ENCODE measurements at places on chromosomes 1 and 21. TPM values are rescaled to one million over a fixed set of nuclear protein-coding genes. Genes with fewer than 3 reads are reported as not detected.

The SPATA6 gene
- total RNA-seq: 26.0 TPM

The GBP3 gene
- total RNA-seq: 0.36 TPM

The RERE gene
- total RNA-seq: 115 TPM

The CFHR4 gene
- total RNA-seq: 0.87 TPM

The RUNX3 gene
- 1.8 TPM for total RNA-seq

The KIF21B gene
- 8.4 TPM for total RNA-seq

The ETV3L gene
- total RNA-seq: not detected

The FLG2 gene
- total RNA-seq: not detected

The IKBKE gene
- 20.9 TPM for total RNA-seq

The USP24 gene
- 37.7 TPM for total RNA-seq

The LCE3E gene
- not detected for total RNA-seq

The FMO2 gene
- not detected for total RNA-seq

The PAX7 gene
- 1.4 TPM for total RNA-seq

The SLAMF6 gene
- not detected for total RNA-seq

The CRYBG2 gene
- total RNA-seq: 1.4 TPM

The RPS27 gene
- total RNA-seq: 2,665 TPM

The RGS13 gene
- not detected for total RNA-seq

The ADAM30 gene
- not detected for total RNA-seq

The GJB3 gene
- total RNA-seq: 9.6 TPM

The CFHR5 gene
- not detected for total RNA-seq

The CFAP141 gene
- total RNA-seq: not detected

The LIN9 gene
- 4.6 TPM for total RNA-seq

The CALML6 gene
- total RNA-seq: 0.64 TPM

The MTARC2 gene
- 3.6 TPM for total RNA-seq

The INTS3 gene
- 69.4 TPM for total RNA-seq

The MCOLN3 gene
- 0.90 TPM for total RNA-seq

The TFAP2E gene
- total RNA-seq: 3.6 TPM

The SPRR1A gene
- total RNA-seq: not detected

The PROK1 gene
- total RNA-seq: not detected

The AIM2 gene
- 29.2 TPM for total RNA-seq

The CTPS1 gene
- total RNA-seq: 41.2 TPM

The TFF2 gene
- total RNA-seq: not detected

The TRIM67 gene
- 0.26 TPM for total RNA-seq

The CA6 gene
- 2.5 TPM for total RNA-seq

The ZBTB40 gene
- total RNA-seq: 18.9 TPM

The HSD3B1 gene
- not detected for total RNA-seq

The NEXN gene
- total RNA-seq: 2.4 TPM

The TMEM125 gene
- total RNA-seq: 2.7 TPM

The SH2D1B gene
- not detected for total RNA-seq

The ANGPTL3 gene
- not detected for total RNA-seq

The LIN28A gene
- total RNA-seq: 107 TPM

The CATSPERE gene
- 1.1 TPM for total RNA-seq

The GJA8 gene
- total RNA-seq: not detected

The CBR3 gene
- 0.38 TPM for total RNA-seq

The CACHD1 gene
- 48.6 TPM for total RNA-seq

The TAL1 gene
- 199 TPM for total RNA-seq

The DIO1 gene
- total RNA-seq: not detected

The ABL2 gene
- total RNA-seq: 160 TPM

The RAB29 gene
- 19.4 TPM for total RNA-seq

The C1orf74 gene
- 2.8 TPM for total RNA-seq

The FAM110D gene
- 13.5 TPM for total RNA-seq

The HSPG2 gene
- total RNA-seq: 1,732 TPM

The TTC24 gene
- total RNA-seq: not detected

The AIRE gene
- not detected for total RNA-seq

The SGIP1 gene
- 32.8 TPM for total RNA-seq

The PAQR6 gene
- total RNA-seq: 8.4 TPM

The OR2M3 gene
- not detected for total RNA-seq

The FRRS1 gene
- total RNA-seq: 4.1 TPM
